ENCODE measurements at places on chromosomes 4 and X.

GRCh38 chr4:145815027-145815612 lies 123.5 kb downstream of the ZNF827 start:
- DNase-seq: no peak

DNA sequence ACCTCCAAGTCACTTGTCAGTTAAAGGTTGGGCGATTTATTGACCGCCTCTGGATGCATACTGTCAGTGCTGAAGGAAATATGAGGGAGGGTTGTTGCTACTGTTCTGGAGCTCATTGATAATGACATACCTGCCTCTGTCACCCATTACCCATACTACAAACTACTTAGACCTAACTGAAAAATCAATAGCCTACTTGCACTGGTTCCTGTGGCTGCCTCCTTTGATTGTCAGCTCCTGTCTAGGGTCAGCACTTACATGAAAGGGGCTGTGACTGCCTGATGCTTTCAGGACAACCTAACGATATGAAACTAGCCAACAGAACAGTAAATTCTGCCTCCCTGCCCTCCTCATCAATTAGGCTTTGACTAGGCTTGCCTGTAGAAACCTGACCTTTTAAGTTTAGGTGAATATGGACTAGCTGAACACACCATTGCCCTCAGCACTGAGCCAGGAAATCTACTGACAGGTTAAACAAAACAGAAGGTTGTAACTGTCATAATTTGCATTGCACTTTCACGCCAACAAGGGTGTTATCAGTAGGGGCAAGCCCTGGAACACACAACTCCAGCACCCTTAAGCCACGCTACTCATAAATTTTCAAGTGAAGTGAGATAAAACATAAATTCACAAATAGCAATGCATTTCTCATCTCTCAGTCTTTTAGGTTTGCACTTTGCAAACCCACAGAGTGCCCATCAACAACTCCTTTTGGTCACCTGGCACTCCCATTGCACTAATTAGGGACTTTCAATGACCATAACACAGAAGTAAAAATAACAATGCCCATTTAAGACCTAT lies 9.0 kb upstream of the MAB21L2 start:
- no peak for DNase-seq

DNA sequence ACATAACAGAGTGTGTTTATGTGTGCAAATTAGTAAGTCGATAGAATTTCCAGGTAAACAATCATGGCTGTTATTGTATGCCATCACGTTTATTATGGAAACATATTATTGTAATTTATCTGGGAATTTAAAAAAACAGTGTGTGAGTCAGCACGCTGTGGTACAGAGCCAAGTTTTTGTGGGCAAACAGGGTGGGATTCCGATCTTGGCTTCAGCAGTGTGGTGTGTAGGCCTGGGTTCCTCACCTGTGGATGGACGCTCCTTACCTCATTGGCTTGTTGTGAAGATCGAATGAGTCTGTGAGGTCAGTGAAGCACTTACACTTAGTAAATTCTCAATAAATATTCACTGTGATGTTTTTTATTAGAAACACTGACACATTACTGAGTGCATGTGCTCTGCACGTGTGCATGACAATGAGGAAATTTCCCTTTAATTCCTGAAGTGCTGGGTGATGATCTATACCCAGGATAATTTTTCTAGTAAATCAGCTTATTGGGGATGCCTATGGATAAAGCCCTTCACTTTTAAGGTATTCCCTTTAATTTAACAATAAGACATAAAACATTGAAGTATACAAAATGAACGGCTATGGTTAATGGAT lies 36.4 kb downstream of the SLIT2 start:
- no peak for DNase-seq

- DNase-seq: no peak
These were observed 447.2 kb downstream of the SLITRK2 start for GRCh38 chrX:146264763-146265375.

DNA sequence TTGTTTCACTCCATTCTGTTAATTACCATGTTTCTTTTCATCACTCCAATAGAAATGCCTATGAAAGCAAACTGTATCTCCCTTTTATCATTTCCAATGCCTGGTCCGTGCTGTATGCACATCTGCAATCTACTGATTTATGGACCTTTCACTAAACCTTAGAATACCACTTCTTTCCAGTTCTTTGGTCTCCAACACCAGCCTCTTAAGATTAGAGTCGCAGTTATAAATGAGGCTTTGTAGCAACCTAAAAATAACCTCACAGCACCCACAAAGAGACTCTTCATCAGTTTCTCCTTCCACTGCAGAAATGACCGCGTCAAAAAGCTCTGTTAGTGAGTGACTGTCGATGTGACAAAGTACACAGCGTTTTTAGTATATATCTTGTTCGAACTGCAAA lies 282.6 kb downstream of the ADGRA3 start:
- DNase-seq: no peak

GRCh38 chr4:152000518-152000917 lies 239.7 kb upstream of the GATB start:
- DNase-seq: no peak

- DNase-seq: no peak
These were observed 9.3 kb upstream of the FRMPD3 start for GRCh38 chrX:107440187-107440586.

DNA sequence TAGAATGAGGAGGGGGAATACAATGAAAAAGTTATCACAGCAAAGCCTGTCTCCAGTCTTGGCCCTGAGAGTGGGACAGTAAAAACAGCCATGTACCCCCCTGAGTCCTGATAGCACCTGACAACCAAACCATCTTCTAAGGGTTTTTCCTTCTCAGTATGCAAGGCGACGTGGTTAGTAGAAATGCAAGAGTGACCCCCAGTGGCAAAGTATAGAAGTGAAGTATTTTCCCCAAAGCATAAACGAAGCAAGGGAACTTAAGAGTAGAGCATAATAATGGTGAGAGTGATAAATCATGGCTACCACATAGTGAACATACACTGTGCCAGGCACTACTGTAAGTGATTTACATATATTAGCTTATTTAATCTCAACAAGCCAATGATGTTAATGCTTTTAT lies 52.8 kb downstream of the FAM47C start:
- no peak for DNase-seq

- no peak for DNase-seq
These were observed 119.7 kb downstream of the MGST2 start for GRCh38 chr4:139785356-139785755.

GRCh38 chr4:11698846-11699590 lies 270.3 kb upstream of the HS3ST1 start:
- DNase-seq: no peak

DNA sequence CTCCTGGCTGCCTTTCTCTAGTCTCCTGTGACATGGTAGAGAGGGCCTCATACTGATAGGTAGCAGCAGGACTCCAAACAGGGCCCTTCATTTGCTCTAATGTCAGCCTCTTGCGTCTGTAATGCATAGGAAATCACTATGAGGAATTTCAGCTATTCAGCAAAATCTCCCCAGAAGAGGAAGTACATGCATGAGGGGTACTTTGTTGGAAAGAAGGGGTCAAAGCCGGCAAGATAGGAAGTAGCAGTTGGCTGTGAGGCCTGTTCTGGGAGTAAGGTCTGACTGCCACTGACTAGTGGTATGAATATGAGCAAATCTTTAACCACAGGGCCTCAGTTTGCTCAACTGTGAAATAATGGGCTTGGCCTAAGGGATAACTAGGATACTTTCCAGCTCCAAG lies 283.2 kb downstream of the ARHGAP10 start:
- DNase-seq: no peak

- DNase-seq: no peak
These were observed 580 bp upstream of the MMGT1 start for GRCh38 chrX:135974279-135974856.

DNA sequence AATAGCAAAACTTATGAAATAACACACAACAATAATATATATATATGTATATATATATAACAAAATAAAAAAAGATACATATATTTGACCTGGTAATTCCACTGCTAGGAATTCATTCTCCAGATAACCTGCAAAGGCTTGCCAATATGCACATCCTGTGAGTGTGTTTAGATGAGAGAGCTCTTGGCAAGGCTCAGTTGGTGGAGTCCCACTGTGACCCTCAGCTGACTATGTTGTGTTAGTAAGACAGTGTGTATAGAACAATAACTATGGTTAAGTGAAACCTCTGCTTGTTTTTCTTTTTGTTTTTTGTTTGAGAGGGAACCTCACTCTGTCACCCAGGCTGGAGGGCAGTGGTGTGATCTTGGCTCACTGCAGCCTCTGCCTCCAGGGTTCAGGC lies 39.5 kb upstream of the RBMX start:
- DNase-seq: no peak

DNA sequence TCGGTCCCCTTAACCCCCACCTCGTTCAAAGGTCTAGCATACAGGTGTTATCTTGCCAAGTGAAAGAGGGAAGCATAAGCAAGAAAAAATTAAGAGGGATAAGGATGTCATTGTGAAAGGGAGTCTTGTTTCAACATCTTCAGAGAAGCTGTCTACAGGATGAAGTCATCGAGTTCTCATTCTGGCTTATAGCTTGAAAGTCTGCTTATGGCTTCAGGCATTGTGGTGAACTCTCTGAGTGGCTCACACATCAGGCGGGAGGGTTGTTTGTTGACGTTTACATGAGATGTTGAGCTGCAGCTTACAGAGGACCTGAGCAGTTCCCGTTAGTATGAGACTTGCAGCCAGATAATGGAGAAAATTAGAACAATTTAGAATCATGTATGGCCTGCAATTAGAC lies 16.6 kb downstream of the MAGEA9B start:
- no peak for DNase-seq

All from activated CD4-positive, CD25-positive, alpha-beta regulatory T cell treated with anti-CD3 and anti-CD28 coated beads, Interleukin-2, amount 50 U/mL, for 16 hours (primary cell).